ENCODE measurements at places on chromosomes 11 and 22. TPM values are rescaled to one million over a fixed set of nuclear protein-coding genes. Genes with fewer than 3 reads are reported as not detected.

CLTCL1 gene
- 14.0 TPM for polyA plus RNA-seq

DNA sequence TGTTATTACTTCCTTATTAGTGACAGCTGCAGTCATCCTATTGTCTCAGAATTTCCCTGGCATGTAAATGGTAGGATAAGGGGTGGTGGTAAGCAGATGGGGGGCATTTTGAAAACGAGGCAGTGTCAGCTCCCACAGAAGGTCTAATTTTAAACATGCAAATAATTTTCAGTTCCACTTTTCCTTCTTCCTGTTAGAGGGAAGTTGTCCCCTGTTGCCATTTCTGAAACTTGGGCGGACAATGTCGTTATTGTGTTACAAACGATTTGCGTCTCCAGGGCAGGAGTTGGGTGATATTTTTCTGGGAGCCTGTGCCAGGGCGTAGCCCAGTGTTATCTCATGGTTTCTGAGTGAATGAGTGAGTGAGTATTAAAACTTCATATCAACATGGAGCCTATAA lies 7.4 kb downstream of the PTPRJ start:
- DNase-seq, result no peak

GRCh38 chr22:37986371-37986770 lies 2.0 kb upstream of the SOX10 start:
- DNase-seq, result no peak

DNA sequence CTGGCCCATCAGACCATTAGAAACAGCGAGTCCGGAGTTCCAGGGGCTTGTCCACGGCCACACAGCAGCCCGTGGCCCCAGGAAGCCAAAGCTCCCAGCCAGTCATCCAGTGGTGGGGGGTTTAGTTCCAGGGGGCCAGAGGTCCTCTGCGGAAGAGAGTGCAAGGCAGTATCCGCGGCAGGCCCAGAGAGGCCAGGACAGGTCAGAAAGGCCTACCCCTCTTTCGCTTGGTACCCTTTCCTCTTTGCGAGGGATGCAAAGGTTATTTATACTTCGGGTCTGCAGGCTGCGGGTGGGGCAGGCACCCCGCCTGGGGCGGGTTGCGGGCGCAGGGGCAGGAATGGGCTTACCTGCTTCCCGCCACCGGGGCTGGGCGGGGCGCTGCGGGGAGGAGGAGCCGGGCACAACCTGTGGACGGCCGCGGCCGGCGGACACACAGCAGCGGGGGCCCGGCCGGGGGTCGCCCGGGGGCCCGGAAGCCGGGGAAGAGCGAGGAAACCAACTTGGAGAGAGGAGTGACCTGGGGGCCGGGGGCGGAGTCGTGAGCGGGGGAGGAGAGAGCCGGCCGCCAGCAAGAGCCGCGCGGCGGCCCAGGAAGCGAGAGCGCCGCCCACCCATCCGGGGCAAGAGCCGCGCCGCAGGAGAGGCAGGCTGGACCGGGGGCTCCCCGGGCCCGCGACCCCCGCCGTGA lies at the start of gene SH3BP1:
SH3BP1 (plus strand) TSS at position 600 of the 691 bp plus-strand sequence. CDS start 119 bp downstream, outside the sequence.
- DNase-seq, result no peak

DNA sequence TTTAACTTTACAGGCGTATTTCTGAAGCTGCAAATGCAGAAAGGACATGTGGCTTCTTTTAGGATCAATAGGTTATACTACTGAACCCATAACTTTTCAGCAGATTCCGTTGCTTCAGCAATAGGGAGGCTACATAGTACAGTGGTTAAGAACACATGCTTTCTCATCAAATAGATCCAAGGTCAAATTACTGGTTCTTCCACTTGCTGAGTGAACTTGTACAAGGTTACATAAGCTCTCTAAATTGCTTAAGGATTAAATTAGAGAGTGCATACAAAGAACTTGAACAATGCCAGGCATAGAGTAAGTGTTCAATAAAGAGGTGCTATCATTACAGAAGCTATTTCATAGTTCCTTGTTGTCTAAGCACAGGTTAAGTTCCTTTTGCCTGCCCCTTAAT lies 129.6 kb downstream of the BARX2 start:
- DNase-seq, result no peak

SLC29A2 gene
- polyA plus RNA-seq, result 0.48 TPM

- DNase-seq, result no peak
These were observed 121.0 kb downstream of the MIAT start for GRCh38 chr22:26778372-26778771.

DNA sequence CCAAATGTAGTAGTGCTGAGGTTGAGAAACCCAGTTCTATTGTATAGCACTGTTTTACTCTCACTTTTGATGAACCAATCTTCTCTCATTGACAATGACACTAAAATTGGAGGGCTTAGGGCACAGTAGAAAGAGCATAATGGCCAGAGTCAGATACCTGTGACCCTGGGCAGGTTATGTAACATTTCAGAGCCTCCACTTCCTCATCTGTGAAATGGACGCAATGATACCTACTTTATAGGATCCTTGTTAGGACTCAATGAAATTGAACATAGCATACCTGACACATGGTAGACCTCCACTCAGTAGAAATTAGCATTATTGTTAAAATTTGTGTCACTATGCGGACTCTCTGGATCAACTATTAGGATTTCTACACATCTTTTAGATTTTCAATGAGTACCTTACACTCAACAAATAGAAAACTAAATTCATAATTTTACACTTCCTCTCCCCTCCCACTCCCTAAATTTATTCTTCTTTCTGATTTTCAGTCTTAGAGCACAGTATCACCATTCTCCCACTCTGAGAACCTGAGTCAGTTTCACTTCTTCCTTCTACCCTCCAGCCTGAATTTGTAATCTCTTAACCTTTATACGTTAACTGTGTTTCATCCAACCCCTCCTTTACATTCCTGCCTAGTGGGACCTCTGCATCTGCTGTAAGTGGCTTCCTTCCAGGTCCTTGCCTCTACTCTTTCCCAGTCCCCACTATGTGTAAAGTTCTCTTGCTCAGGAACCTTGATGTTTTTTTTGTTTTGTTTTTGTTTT lies 78.3 kb downstream of the MICAL2 start:
- DNase-seq, result no peak

DNA sequence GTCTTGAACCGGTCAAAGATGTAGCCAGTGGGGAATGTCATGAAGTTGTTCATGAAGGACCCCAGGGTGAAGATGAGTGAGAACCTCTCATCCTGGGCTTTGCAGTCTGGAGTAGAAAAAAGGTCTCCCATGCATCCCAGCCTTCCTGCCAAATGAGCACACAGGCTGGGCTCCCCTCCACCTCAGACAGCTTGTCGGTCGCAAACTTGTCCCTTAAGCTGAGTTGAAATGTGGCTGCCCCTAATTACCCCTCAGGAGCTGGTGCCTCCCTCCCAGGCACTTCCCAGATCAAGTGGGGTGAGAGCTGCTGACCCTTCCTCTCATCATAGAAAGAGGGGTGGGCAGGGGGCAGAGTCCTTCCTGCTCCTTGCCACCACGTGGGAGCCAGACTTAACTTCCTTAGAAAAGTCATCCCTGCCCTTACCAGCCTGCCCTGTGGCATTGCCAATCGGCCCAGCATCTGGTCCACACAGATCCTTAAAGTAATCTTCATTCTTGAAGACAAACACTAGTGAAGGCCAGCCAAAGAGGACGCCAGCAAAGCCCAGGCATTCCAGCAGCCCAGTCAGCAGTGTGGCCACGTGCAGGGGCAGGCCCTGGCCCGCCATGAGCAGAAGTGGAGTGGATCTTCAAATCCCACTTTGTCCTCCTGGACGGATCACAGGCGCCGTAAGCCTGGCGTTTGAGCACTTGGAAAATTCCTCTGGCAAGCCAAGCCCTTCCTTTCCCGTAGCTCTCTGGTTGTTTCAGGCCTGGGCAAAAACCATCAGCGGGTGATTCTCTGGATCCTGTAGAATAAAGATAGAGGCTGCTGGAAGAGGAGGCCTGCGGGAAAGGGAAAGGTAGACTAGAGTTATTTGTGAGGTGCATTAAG lies 1.1 kb downstream of the SLC43A3 start:
- DNase-seq, result no peak

PRCP gene
- 62.0 TPM for polyA plus RNA-seq

DNA sequence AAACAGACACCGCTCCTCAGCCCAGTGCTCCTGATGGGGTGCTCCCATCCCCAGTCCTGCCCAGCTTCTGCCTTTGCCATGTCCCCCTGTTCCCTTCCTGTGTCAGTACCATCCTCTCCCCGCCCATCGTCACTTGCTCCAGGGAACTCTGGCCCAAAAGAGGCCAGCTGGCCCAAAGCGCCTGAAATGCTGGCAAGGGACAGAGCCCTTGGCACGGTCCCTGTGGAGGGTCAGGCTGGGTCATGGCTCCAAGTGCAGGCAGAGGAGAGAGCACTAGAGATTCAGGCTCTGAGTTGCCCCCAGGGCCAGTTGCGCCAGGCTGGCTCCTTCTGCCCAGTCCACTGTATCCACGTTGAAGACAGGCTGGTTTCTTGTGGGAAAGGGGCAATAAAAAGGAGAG lies 8.4 kb upstream of the HDHD5 start:
- no peak for DNase-seq

SHANK3 gene
- 0.25 TPM for polyA plus RNA-seq

DNA sequence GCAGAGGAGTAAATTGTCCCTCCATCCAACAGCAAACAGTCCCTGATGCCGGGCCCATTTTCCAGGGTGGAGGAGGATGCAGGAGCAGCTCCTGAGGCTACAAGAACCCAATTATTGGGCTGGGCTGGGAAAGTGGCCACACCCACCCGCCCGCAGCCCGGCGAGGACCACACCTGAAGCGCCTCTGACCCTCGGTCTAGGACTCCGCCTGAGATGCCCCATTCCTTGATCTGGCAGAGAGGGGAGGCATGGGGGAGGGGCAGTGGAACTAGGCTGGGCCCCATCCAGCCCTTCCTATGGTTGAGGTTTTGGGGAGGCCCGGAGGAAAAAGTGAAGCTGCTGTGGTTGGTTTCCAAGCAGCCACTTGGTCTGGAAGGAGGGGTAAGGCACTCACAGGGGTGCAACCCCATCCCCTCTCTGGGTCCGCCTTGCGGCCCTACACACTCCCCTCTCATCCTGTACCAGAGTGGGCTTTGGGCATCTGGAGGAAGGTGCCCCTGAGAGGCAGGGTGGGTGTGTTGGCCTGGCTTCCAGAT lies 2.4 kb upstream of the LGALS1 start:
- no peak for DNase-seq

INPP5J gene
- 1.1 TPM for polyA plus RNA-seq

A4GALT gene
- polyA plus RNA-seq, result 6.7 TPM

GRCh38 chr11:65855927-65856363 lies 2.0 kb downstream of the CFL1 start:
- no peak for DNase-seq

GRCh38 chr11:62125881-62126280 lies 2.1 kb downstream of the INCENP start:
- no peak for DNase-seq

- no peak for DNase-seq
These were observed 99.2 kb downstream of the VPREB1 start for GRCh38 chr22:22343581-22344296.

- DNase-seq, result no peak
These were observed 157.4 kb downstream of the BUD13 start for GRCh38 chr11:116615211-116615865.

GRCh38 chr22:45929649-45930048 lies 47.3 kb downstream of the WNT7B start:
- DNase-seq, result no peak

DNA sequence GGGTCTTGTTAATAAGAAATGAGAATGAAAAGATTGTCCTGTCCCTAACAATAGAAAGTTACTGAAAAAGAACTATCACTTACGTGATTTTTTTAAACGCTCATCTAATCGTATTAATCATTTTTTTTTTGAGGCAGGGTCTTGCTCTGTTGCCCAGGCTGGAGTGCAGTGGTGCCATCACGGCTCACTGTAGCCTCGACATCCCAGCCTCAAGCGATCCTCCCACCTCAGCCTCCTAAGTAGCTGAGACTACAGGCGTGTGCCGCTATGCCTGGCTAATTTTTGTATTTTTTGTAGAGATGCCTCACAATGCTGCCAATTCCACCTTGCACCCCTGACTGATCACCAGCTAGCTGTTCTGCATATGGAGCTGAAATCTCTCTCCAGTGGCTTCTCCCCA lies 15.7 kb downstream of the PDGFB start:
- DNase-seq, result no peak

KCNJ5 gene
- polyA plus RNA-seq, result not detected

RIMBP3C gene
- 0.06 TPM for polyA plus RNA-seq

DNA sequence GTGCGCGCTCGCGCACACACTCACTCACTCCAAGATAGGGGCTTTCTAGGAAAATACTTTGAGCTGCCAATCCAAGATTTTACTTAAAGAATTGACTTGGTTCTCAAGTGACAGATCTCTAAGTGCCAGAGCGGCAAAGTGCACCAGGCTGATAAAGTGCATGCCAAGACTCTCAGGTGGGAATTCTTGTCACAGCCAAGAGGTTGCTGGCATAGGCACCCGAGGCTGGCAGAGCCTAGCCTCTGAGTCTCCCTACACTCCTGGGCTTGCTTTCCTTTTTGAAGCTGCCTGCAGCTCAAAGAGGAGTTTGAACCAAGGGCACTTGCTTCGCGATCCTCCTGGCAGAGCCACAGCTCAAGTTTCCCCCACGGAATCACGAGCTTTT lies 2.5 kb upstream of the ADM start:
- DNase-seq, result no peak

GRCh38 chr11:125802387-125802786 lies 14.5 kb downstream of the PATE3 start:
- no peak for DNase-seq

- DNase-seq, result no peak
These were observed 37.7 kb upstream of the CD44 start for GRCh38 chr11:35101223-35101622.

- DNase-seq, result no peak
These were observed 31.5 kb downstream of the EHF start for GRCh38 chr11:34652191-34652973.

GRCh38 chr22:48104766-48105165 lies 1342.3 kb downstream of the TBC1D22A start:
- DNase-seq, result no peak

TMEM123 gene
- polyA plus RNA-seq, result 330 TPM

CARD18 gene
- not detected for polyA plus RNA-seq

GRCh38 chr22:46547179-46547882 lies 9.9 kb upstream of the CELSR1 start:
- DNase-seq, result no peak

DNA sequence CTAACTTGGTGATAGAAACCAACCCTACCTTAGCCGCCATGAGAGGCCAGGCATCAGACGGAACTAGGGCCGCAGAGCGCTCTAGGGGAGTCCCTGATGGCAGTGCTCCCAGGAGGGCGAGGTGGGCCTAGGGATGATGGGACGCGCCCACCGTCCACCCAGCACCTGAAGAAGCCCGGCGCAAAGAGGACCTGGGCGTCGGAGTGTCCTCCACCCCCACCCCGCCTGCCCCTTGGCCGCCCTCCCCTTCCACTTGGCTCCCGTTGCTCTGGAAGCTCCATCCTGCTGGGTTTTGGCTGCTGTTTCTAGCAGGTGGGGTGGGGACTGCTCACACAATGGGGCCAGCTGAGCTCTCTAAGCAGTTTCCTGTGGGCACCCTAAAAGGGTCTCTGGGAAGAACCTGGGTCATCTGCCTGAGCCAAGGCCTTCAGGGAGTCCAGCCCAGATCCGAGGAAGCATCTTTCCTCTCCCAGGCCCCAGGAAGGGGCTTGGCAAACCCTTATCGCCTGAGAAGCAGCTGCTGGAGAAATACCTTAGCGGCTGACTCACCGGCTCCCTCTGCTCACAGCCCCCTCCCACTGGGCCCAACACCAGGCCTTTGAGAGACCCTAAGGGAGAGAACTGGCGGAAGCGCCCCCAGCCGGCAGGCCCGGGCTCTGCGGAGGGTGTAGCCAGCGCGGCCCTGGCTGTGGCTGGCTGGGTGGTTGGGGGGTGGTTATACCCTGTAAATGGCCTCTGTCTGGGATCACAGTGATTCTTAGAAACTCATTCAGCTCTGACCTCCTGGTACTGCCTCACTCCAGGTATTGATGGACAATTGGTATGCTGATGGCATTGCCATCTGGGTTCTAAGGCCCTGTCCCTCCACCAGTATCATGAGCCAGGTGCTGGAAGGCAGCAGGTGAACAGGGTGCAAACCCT lies 19.3 kb downstream of the CREB3L1 start:
- DNase-seq, result no peak

LARGE2 gene
- 0.05 TPM for polyA plus RNA-seq
